ENCODE measurements at places on chromosomes 7 and 10. TPM values are rescaled to one million over a fixed set of nuclear protein-coding genes. Genes with fewer than 3 reads are reported as not detected.

The KNDC1 gene
- total RNA-seq: 0.53 TPM

DNA sequence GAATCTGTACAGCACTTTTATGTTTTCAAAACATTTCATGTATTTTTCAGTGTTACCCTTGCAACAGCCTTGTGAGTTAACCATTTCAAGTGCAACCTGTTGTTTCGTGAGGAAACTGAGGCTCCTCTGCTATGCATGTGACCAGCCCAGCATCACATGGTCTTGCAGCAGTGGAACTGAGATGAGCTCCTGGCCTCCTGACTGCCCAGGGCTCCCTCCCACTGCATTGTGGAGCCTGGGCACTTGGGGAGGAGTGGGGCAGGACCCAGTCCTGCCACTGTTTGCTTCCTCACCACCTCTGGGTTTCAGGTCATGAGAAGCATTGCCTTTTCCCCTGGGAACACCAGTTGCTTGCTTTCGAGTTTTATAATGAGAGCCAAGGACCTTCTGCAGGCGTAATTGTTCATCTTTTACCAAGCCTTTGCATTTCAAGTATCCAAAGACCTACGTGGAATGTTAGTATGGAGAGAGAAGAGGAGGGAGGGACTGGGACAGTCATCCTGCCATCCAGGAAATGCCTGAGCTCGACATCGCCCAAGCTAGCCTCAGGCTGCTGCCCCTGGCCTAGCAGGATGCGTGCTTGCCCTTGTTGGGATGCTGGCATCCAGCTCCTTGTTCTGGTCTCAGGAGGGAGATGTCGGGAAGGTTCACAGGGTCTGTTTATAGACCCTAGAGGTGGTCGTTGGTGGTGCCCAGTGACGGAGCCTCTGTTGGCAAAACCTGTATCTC, 32.3 kb upstream of the BHLHA15 start:
- DNase-seq: no peak
- no peak overlapping the region for H3K27ac ChIP-seq
- no peaks in the 10 kb centered on the region for H3K27me3 ChIP-seq
- no peaks in the 10 kb centered on the region for H3K36me3 ChIP-seq
- H3K4me3 ChIP-seq: no peak overlapping the region

GRCh38 chr10:47296941-47297340, 3.1 kb upstream of the GDF10 start:
- H3K36me3 ChIP-seq: no peaks in the 10 kb centered on the region
- no peaks in the 10 kb centered on the region for H3K4me1 ChIP-seq
- H3K27ac ChIP-seq: no peak overlapping the region
- no peak overlapping the region for H3K4me3 ChIP-seq
- no peak for DNase-seq

The SLC18A3 gene
- not detected for total RNA-seq

- H3K4me3 ChIP-seq: no peak overlapping the region
- H3K27ac ChIP-seq: no peak overlapping the region
- no peaks in the 10 kb centered on the region for H3K36me3 ChIP-seq
- H3K4me1 ChIP-seq: peaks cover 19% of the 10 kb centered on the region
Measured at GRCh38 chr10:639751-640672, 49.5 kb downstream of the DIP2C start.

- peak overlapping the region; percentile 71 for H3K27ac ChIP-seq
- no peaks in the 10 kb centered on the region for H3K36me3 ChIP-seq
- no peak overlapping the region for H3K4me3 ChIP-seq
- H3K27me3 ChIP-seq: no peaks in the 10 kb centered on the region
Measured at GRCh38 chr7:77330169-77330882, 85.8 kb downstream of the GSAP start.

- H3K4me3 ChIP-seq: no peak overlapping the region
- H3K27me3 ChIP-seq: no peaks in the 10 kb centered on the region
- no peak overlapping the region for H3K27ac ChIP-seq
- no peaks in the 10 kb centered on the region for H3K4me1 ChIP-seq
Measured at GRCh38 chr7:24049296-24049695, 234.7 kb upstream of the NPY start.

GRCh38 chr10:113294868-113295267, 258.0 kb upstream of the HABP2 start:
- no peaks in the 10 kb centered on the region for H3K4me1 ChIP-seq
- H3K27ac ChIP-seq: no peak overlapping the region
- no peak overlapping the region for H3K4me3 ChIP-seq
- DNase-seq: no peak
- H3K36me3 ChIP-seq: no peaks in the 10 kb centered on the region

DNA sequence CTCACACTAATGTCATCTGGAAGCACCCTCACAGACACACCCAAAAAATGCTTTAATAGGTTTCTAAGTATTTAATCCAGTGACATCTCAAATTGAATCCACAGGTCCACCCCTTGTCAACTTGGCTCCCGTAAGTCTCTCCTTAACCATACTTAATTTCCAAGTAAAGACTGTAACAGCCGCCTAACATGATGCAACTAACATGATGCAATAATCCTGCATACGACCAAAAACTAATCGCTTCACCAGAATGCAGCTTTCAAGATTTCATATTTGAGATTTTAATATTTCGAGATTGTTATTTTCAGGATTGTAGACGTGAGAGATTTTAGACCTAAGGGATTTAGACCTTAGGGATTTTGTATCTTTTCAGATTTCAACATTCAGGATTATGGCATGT, 3.7 kb upstream of the HDAC9 start:
- H3K27me3 ChIP-seq: no peaks in the 10 kb centered on the region
- H3K4me1 ChIP-seq: no peaks in the 10 kb centered on the region
- no peak overlapping the region for H3K27ac ChIP-seq

- no peaks in the 10 kb centered on the region for H3K36me3 ChIP-seq
- H3K4me1 ChIP-seq: no peaks in the 10 kb centered on the region
- H3K4me3 ChIP-seq: no peak overlapping the region
- H3K27ac ChIP-seq: no peak overlapping the region
- peaks cover 17% of the 10 kb centered on the region for H3K27me3 ChIP-seq
Measured at GRCh38 chr10:127832501-127832900, 60.2 kb downstream of the CLRN3 start.

DNA sequence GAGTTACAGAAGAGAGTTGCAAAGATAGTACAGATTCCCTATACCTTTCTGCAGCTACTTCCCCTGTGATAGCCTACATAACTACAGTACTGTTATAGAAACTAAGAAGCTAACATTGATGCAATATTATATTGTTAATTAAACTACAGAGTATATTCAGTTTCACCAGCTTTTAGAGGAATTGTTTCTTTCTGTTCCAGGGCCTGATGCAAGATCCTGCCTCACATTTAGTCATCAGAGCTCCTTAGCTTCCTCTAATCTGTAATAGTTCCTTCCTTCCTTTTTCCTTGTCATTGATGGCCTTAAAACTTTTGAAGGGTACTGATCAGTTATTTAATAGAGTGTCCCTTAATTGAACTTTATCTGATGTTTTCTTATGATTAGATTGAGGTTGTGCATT, 56.8 kb downstream of the SDHAF3 start:
- no peak overlapping the region for H3K4me3 ChIP-seq
- no peak for DNase-seq
- H3K27ac ChIP-seq: no peak overlapping the region
- no peaks in the 10 kb centered on the region for H3K27me3 ChIP-seq
- no peaks in the 10 kb centered on the region for H3K4me1 ChIP-seq

GRCh38 chr10:25766213-25766612, 167.8 kb upstream of the MYO3A start:
- no peaks in the 10 kb centered on the region for H3K4me1 ChIP-seq
- peaks cover 10% of the 10 kb centered on the region for H3K27me3 ChIP-seq
- DNase-seq: no peak
- H3K27ac ChIP-seq: no peak overlapping the region
- no peak overlapping the region for H3K4me3 ChIP-seq

GRCh38 chr7:98170966-98171365, 40.3 kb upstream of the BHLHA15 start:
- H3K4me1 ChIP-seq: no peaks in the 10 kb centered on the region
- no peaks in the 10 kb centered on the region for H3K27me3 ChIP-seq
- H3K27ac ChIP-seq: no peak overlapping the region

DNA sequence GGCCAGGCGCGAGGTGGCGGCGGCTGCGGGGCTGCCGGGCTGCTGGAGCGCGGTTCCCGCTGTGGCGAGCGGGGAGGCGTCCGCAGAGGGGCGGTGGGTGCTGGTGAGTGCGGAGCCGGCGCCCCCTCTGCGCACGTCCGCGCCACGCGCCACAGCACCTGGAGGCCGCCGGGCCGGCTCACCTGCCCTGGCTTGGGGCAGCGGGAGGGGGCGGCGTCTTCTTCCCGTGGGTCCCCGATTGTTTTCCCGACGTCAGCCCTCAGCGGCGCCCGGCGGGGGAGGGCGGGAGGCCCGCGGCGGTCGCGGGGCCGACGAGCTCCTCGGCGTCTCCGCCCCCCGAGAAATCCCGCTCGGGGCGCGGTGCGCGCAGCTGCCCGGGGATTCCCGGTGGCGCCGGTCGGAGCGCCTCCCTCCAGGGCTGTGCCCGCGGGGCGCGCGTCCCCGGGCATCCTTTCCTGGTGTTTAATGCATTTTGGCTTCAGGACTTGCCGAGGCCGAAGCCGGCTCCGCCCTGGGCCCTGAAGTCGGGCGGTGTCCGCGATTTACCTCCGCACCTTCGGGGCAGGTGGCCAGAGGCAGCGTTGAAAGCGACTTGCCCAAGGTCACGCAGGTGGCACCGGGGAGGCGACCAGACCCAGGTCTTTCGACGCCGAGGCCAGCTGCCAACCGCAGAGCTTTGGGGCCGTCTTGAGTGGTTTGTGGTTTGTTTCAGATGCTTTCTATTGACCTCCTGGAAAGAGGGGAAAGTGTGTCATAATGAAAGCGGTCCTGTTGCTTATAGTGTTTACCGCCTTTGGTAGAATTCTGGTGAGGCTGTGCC, 561 bp downstream of the PLEKHA1 start:
- peak overlapping the region; percentile 100 for H3K27ac ChIP-seq
- no peaks in the 10 kb centered on the region for H3K36me3 ChIP-seq
- peak overlapping the region; percentile 99 for H3K4me3 ChIP-seq
- H3K27me3 ChIP-seq: no peaks in the 10 kb centered on the region

DNA sequence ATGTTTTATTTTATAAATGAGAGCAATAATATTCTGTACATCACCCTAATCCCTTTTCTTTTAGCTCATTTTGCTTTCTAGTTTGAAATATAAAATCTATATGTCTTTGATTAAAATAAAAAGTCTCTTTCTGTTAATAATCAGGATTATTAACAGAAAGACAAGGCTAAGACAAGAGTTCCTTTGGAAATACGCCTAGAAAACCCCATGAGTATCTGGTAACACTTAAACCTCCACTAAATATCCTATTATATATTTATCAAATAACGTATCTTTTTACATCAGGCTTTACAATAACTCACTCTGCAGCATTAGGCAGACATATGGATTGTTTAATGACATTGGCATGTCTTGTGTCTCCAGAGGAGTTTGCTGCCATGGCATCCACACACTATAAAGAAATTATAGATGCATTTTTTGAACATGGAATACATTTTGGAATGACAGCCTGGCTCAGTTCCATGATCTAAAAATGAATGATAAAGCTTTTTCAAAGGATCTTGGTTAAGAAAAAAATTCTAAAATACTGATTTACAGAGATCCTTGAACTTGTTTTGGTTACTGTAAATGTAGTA, 98.7 kb downstream of the TMEM26 start:
- no peaks in the 10 kb centered on the region for H3K36me3 ChIP-seq
- H3K27ac ChIP-seq: no peak overlapping the region
- H3K27me3 ChIP-seq: no peaks in the 10 kb centered on the region
- DNase-seq: no peak
- no peaks in the 10 kb centered on the region for H3K4me1 ChIP-seq

The CYP51A1 gene
- total RNA-seq: 168 TPM

The VAX1 gene
- total RNA-seq: not detected

The MAP3K8 gene
- total RNA-seq: 9.4 TPM

- no peak overlapping the region for H3K27ac ChIP-seq
- H3K4me3 ChIP-seq: no peak overlapping the region
- H3K4me1 ChIP-seq: peaks cover 15% of the 10 kb centered on the region
- no peaks in the 10 kb centered on the region for H3K36me3 ChIP-seq
- DNase-seq: no peak
Measured at GRCh38 chr7:42348071-42348470, 111.1 kb upstream of the GLI3 start.

DNA sequence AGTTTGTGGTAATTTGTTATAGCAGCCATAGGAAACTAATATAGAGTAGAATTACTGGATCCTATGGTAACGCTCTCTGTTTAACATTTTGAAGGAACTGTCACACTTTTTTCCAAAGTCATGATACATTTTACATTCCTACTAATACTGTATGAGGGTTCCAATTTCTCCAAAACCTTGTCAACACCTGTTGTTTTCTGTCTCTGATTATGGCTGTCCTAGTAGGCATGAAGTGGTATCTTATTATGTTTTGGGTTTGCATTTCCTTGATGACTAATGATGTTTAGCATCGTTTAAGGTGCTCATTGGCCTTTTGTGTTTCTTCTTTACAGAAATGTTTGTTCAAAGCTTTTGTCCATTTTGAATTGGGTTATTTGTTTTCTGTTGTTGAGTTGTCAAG, 69.6 kb downstream of the VPS50 start:
- DNase-seq: no peak
- H3K36me3 ChIP-seq: peaks cover 59% of the 10 kb centered on the region
- H3K4me1 ChIP-seq: no peaks in the 10 kb centered on the region

The TECTB gene
- total RNA-seq: not detected

The OGDH gene
- 85.3 TPM for total RNA-seq

DNA sequence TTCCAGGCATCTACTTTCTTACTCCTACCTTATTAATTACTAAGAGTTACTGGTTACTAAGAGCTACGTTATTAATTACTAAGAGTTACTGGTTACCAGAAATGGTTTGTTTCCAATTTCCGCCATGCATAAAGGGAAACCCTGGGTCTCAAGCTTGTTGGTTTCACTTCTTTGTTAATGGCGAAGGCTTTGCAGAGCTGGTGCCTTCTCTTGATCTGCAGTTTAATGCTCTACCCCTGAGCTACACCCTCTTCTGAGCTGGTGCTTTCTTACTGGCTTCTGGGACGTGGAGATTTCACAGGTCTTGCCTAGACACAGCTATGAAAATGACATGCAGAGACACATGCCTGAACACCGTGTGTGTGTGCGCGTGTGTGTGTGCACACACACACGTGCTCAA, 560 bp downstream of the CPA4 start:
- no peak overlapping the region for H3K4me3 ChIP-seq
- H3K27me3 ChIP-seq: no peaks in the 10 kb centered on the region
- no peaks in the 10 kb centered on the region for H3K36me3 ChIP-seq
- H3K27ac ChIP-seq: peak overlapping the region; percentile 24
- H3K4me1 ChIP-seq: peaks cover 12% of the 10 kb centered on the region
- DNase-seq: no peak

The ANKIB1 gene
- total RNA-seq: 34.3 TPM

DNA sequence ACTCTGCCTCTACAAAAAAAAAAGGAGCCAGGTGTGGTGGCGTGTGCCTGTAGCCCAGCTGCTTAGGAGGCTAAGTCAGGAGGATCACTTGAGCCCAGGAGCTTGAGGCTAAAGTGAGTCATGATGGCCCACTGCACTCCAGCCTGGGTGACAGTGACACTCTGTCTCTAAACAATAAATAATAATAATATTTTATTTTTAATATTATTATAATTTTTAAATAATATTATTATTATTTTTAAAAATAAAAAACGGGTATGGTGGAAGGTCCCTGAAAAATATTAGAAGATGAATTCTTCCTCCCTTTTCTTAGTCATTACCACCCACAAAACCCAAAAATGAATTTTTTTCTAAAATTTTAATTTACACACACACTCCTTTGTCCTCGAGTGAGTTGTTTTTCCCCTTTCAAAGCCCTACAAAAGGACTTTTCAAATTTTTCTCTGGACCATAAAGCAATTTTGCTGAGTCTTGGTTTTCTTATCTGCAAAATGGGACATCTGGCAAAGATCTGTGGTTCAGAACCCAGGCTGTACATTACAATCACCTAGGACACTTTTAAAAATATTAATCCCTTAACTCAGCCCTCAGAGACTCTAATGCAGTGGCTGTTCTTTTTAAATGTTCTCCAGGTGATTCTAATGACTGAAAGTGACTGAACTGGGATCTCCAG, 174.0 kb upstream of the NEBL start:
- no peaks in the 10 kb centered on the region for H3K27me3 ChIP-seq
- H3K27ac ChIP-seq: no peak overlapping the region
- H3K4me3 ChIP-seq: no peak overlapping the region
- no peaks in the 10 kb centered on the region for H3K4me1 ChIP-seq
- H3K36me3 ChIP-seq: no peaks in the 10 kb centered on the region

The FFAR4 gene
- not detected for total RNA-seq

All from esophagus squamous epithelium (tissue), 5 donors.